ENCODE measurements at places on chromosomes 6 and 20. TPM values are rescaled to one million over a fixed set of nuclear protein-coding genes. Genes with fewer than 3 reads are reported as not detected.

The MTCH1 gene
- 198 TPM for total RNA-seq

The BHLHE23 gene
- not detected for total RNA-seq

The NKX2-2 gene
- total RNA-seq = 3.1 TPM

The ABHD16B gene
- not detected for total RNA-seq

GRCh38 chr6:11291582-11291981, 59.1 kb upstream of the NEDD9 start:
- H3K36me3 ChIP-seq = no peaks in the 10 kb centered on the region
- no peak overlapping the region for H3K27ac ChIP-seq
- no peak overlapping the region for H3K4me3 ChIP-seq

GRCh38 chr6:100464903-100465700, at the start of gene SIM1:
SIM1 (minus strand) TSS chr6:100464921; CDS start chr6:100463468, 1,453 bp downstream.
- no peaks in the 10 kb centered on the region for H3K36me3 ChIP-seq
- H3K4me3 ChIP-seq = no peak within 1 kb of the TSS
- H3K27ac ChIP-seq = peak within 1 kb of the TSS; percentile 84

DNA sequence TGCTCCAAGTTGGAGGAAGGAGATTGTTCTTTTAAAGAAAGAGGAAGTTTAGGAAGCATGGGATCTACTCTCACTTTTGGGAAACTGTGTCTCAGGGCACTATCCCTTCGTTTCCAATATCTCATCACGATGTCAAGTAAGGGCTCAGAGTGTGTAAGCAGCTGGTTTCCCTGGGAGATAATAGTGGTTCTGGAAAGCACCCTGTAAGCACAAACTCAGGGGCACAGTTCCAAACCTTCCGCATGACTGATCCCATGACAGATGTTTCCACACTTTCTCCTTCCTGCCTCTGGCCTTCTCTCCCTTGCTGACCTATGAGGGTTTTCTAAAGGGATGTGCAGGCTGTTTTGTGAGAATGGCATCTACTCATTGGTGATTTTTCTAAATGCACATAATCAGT, 33.9 kb downstream of the ADTRP start:
- DNase-seq = peak; percentile 84
- H3K27ac ChIP-seq = no peak overlapping the region
- H3K36me3 ChIP-seq = no peaks in the 10 kb centered on the region
- H3K4me1 ChIP-seq = peaks cover 6% of the 10 kb centered on the region

GRCh38 chr6:158481690-158482473, 78.0 kb upstream of the TMEM181 start:
- H3K27me3 ChIP-seq = no peaks in the 10 kb centered on the region
- no peaks in the 10 kb centered on the region for H3K4me1 ChIP-seq
- no peak overlapping the region for H3K4me3 ChIP-seq
- no peak overlapping the region for H3K27ac ChIP-seq

DNA sequence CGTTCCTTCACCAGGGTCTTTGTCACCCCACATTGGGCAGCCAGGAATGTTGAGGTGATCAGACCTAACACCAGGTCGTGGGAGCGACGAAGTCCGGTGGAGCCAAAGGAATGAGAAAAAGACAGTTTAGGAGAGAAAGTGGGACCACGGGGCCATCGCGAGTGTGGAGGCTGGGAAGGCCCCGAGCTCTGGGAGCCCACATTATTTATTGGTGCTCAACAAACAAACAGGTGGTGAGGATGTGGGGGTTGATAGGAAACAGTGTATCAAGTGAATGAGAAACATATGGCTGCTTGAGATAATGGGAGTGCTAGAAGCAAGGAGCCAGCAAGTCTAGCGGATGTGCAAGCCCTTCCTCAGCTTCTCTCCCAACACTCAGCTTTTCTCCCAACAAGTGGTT, 287.1 kb upstream of the SGK1 start:
- H3K27ac ChIP-seq = no peak overlapping the region
- no peak overlapping the region for H3K4me3 ChIP-seq
- no peaks in the 10 kb centered on the region for H3K36me3 ChIP-seq
- H3K4me1 ChIP-seq = no peaks in the 10 kb centered on the region
- H3K27me3 ChIP-seq = no peaks in the 10 kb centered on the region
- no peak for DNase-seq

DNA sequence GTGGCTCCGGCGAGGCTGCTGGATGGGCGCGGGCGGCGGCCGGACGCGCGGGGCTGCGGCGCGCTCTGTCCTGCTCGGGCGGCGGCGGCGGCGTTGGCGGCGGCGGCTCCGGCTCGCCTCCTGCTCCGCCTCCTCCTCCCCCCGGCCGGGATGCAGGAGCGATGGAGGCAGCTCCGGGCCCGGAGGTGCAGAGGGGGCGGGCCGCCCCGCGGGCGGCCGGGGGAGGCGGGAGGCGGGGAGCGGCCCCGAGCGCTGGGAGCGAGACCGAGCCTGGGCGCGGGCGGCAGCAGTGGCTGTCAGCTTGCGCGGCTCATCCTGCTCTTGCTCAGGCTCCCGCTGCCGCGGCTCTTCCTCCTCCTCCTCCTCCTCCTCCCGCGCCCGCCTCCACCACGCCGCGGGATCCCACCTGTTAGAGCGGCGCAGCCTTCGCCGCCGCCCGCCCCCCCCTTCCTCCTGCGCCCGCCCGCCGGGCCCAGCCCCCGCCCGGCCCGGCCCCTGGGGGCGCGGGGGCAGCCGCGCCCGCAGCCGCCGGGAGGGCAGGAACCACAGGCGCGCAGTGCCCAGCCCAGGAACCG, at the start of gene NOL4L:
TSS of gene NOL4L (minus strand) at position 323 of the 575 bp plus-strand sequence. CDS start 443 bp downstream, outside the sequence.
- no peak for DNase-seq
- no peak within 1 kb of the TSS for H3K4me3 ChIP-seq
- no peaks in the 10 kb centered on the region for H3K27me3 ChIP-seq
- no peaks in the 10 kb centered on the region for H3K36me3 ChIP-seq
- peaks cover 17% of the 10 kb centered on the region for H3K4me1 ChIP-seq
- no peak within 1 kb of the TSS for H3K27ac ChIP-seq

DNA sequence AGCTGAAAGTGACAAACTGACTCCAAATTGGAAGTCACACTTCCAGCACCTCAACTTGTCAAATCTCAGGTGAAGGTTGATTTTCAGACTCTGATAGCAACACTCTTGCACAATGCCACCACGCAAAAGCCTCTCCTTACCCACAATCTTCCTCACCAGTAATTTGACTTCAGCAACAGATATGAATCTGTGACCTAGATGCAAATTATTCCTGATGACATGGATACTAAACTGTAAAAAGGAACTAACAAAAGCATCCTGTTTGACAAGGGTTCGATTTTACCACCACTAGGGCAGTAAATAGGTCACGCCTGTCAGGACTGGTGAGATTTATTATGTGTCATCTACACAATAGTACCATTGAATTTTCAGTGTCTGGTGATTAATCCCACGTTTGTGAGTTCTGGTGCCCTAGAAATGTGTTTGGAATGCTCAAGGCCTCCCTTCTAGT, 134.4 kb upstream of the COL21A1 start:
- peak overlapping the region; percentile 73 for H3K27ac ChIP-seq
- DNase-seq = peak; percentile 36
- H3K36me3 ChIP-seq = no peaks in the 10 kb centered on the region
- no peak overlapping the region for H3K4me3 ChIP-seq
- no peaks in the 10 kb centered on the region for H3K27me3 ChIP-seq

DNA sequence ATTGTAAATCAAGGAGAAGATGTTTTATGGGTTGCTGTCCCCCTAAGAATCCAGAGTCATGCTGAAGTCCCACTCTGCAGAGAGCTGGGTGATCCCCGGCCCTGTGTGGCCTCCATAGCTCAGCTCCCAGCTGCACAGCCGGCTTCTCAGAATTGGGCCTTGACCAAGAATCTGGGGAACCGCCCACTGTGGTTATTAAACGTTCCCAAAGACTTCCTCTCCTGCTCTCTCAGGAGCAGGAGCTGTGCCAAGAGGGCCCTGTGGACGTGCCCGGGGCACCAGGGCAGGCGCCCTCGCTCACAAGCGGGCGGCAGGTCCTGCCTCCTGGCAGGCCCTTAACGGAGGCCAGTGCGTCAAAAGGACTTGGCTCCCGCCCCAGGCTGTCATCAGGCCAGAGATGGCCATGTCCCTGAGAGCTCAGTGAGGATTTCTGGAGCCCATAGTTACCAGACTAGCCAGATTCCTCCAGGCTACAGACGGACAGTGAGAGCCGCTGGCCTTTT, 30.4 kb downstream of the ZC3H12D start:
- DNase-seq = peak; percentile 96
- H3K4me1 ChIP-seq = peaks cover 44% of the 10 kb centered on the region
- H3K36me3 ChIP-seq = no peaks in the 10 kb centered on the region
- H3K27ac ChIP-seq = peak overlapping the region; percentile 72
- no peak overlapping the region for H3K4me3 ChIP-seq

DNA sequence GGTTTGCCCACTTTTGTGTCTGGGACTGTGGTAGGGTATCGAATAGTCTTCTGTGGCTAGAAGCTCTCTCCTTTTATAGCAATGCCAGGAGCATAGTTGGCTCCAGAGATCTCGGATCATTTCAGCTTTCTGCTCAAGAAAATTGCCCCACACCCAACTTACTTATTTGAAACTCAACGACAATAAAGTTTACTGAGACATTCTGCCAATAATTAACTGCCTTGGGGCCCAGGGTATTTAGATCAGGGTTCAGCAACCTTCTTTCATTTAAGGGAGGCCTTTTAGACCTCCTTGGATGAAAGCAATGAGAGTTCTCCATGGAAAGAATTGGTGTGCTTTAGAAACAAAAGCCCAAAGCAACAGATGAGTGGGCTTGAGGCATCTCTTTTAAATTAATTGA, 53.8 kb upstream of the GMPR start:
- no peak for DNase-seq
- peaks cover 11% of the 10 kb centered on the region for H3K4me1 ChIP-seq
- no peak overlapping the region for H3K4me3 ChIP-seq
- no peak overlapping the region for H3K27ac ChIP-seq
- no peaks in the 10 kb centered on the region for H3K27me3 ChIP-seq
- no peaks in the 10 kb centered on the region for H3K36me3 ChIP-seq

- H3K4me1 ChIP-seq = peaks cover 24% of the 10 kb centered on the region
These were observed 102.1 kb upstream of the STMND1 start for GRCh38 chr6:16999491-17000436.

GRCh38 chr20:1072258-1072657, 46.1 kb upstream of the PSMF1 start:
- no peaks in the 10 kb centered on the region for H3K4me1 ChIP-seq
- no peak for DNase-seq
- H3K27ac ChIP-seq = no peak overlapping the region
- no peaks in the 10 kb centered on the region for H3K27me3 ChIP-seq

- peak; percentile 56 for DNase-seq
- H3K36me3 ChIP-seq = no peaks in the 10 kb centered on the region
- H3K4me1 ChIP-seq = peaks cover 36% of the 10 kb centered on the region
- H3K27ac ChIP-seq = peak overlapping the region; percentile 36
These were observed 66.9 kb downstream of the RIPOR3 start for GRCh38 chr20:50624351-50625016.

GRCh38 chr6:39217177-39217864, 12.0 kb downstream of the KCNK5 start:
- no peaks in the 10 kb centered on the region for H3K27me3 ChIP-seq
- peak; percentile 49 for DNase-seq
- no peaks in the 10 kb centered on the region for H3K36me3 ChIP-seq
- no peak overlapping the region for H3K4me3 ChIP-seq

DNA sequence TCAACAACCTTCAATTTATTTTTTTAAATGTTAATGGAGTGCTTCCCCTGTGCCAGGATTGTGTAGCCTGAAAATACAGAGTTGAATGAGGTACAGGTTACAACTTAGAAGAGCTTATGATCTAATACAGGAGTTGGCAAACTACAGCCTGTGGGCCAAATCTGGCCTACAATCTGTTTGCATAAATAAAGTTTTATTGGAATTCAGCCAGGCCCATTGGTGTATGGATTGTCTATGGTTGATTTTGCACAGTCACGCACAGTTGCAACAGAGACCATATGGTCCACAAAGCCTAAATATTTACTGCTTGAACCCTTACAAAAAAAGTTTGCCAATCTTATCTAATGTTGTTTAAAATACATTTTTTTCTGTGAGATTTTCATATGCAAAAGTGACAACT, 177.3 kb upstream of the CCN2 start:
- no peak for DNase-seq
- peaks cover 16% of the 10 kb centered on the region for H3K4me1 ChIP-seq
- no peaks in the 10 kb centered on the region for H3K27me3 ChIP-seq
- H3K36me3 ChIP-seq = no peaks in the 10 kb centered on the region
- H3K4me3 ChIP-seq = no peak overlapping the region
- no peak overlapping the region for H3K27ac ChIP-seq

- no peaks in the 10 kb centered on the region for H3K27me3 ChIP-seq
- H3K36me3 ChIP-seq = no peaks in the 10 kb centered on the region
- no peak overlapping the region for H3K4me3 ChIP-seq
- no peak for DNase-seq
- no peak overlapping the region for H3K27ac ChIP-seq
These were observed 96.4 kb upstream of the DUSP22 start for GRCh38 chr6:195861-196360.

DNA sequence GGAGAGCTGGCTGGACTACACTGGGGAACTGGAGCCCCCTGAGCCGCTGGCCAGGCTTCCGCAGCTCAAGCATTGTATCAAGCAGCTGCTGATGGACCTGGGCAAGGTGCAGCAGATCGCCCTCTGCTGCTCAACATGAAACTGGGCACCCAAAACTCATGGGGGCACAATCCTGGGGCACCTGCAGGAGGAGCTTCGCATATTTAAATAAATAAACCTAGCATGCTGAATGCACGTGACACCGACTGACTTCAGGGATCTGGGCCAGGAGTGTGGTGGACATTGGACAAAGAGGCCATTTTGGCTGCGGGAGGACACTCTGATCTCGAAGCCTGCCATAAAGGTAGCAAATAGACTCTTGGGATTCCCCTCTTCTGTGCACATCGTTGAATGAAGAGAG, 6.8 kb downstream of the SCAND1 start:
- no peak overlapping the region for H3K27ac ChIP-seq
- no peak overlapping the region for H3K4me3 ChIP-seq
- no peak for DNase-seq
- no peaks in the 10 kb centered on the region for H3K36me3 ChIP-seq
- H3K4me1 ChIP-seq = peaks cover 9% of the 10 kb centered on the region

GRCh38 chr6:138310294-138310693, 67.4 kb upstream of the SMIM28 start:
- H3K36me3 ChIP-seq = no peaks in the 10 kb centered on the region
- H3K4me3 ChIP-seq = no peak overlapping the region
- H3K4me1 ChIP-seq = peaks cover 5% of the 10 kb centered on the region
- no peak for DNase-seq
- no peak overlapping the region for H3K27ac ChIP-seq

DNA sequence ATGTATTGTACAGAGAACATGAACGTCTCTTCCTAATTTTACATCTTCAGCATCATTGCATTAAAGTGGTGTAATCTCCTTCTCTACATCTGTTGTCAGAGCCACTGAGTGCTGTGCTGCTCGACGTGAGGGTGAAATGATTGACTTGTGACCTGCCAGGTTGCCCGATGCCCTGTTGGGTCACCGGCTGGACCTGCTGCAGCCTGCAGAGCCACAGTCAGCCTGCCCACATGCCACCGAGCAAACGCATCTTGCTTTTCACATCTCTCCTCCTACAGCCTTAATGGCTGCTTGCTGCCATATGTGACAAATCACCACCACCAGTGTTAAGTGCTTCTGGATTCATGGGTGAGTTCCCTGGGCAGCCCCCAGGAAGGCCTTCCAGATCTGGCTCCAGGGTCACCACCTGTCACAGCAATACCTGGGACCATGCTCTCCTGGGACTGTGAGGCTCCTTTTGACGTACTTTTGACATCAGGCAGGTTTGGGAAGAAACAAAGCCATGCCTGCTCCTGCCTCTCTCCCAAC, 80.3 kb downstream of the ASXL1 start:
- peaks cover 8% of the 10 kb centered on the region for H3K4me1 ChIP-seq
- H3K27me3 ChIP-seq = no peaks in the 10 kb centered on the region
- H3K36me3 ChIP-seq = peaks cover 27% of the 10 kb centered on the region
- no peak overlapping the region for H3K4me3 ChIP-seq
- H3K27ac ChIP-seq = no peak overlapping the region
